ENCODE measurements at places on chromosomes 11 and 22.

- DNase-seq, result no peak
These were observed 654 bp upstream of the SYT8 start for GRCh38 chr11:1834062-1834610.

- DNase-seq, result no peak
These were observed 24.2 kb upstream of the YPEL1 start for GRCh38 chr22:21759646-21760376.

- DNase-seq, result no peak
These were observed 158.9 kb downstream of the MYO18B start for GRCh38 chr22:25900880-25901279.

DNA sequence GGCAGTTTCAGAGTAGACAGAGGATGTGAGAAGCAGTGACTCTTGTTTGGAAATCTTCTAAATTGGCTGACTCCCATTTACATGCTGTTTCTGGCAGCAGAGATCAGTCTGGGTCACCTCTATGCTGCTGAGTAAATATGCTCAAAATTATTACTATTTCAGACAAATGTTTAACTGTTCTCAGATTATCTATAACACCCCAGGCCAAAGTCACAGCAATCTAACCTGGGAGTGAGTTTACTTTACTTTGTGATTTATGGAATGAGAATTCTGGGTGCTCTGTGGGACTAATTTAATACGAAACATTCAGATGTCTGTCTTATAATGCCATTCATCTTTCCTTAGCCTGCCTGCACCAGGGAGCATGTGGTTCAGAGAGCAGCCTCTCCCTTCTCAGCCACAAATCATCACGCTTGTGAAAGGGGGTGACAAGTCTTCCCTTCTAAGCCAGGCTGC lies 282.5 kb upstream of the MPPED2 start:
- DNase-seq, result no peak

GRCh38 chr11:123704341-123704740 lies 37.1 kb downstream of the ZNF202 start:
- DNase-seq, result no peak

GRCh38 chr11:118746988-118747585 lies 43.9 kb downstream of the DDX6 start:
- no peak for DNase-seq

- no peak for DNase-seq
These were observed 24.4 kb downstream of the WNT7B start for GRCh38 chr22:45952553-45952952.

DNA sequence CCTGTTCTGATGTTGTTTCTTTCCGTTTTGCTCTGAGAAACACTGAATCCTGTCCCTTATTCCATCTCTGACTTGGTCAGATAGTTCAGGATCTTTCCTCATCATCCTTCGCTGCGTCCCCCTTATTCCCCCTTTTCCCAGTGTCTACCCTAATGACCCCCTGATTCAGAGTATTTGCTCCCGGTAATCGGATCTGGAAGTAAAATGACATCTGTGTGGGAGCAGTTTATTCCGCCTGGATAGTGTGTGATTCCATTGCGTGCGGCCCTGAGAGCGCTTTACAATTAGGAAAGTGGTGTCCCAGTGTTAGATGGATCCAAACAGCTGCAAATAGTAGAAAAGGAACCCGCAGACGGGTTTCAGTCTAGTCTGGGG lies 606 bp downstream of the DRG1 start:
- no peak for DNase-seq

- no peak for DNase-seq
These were observed 37.7 kb upstream of the GNB1L start for GRCh38 chr22:19892257-19892879.

All from Panc1 (cell line).